Hematopoietic multipotent progenitor cell treated with erythropoietin and hydrocortisone succinate and interleukin-3 and kit ligand, for 6 days (in vitro differentiated cells): ENCODE measurements at places on chromosomes 1 and 21.

DNA sequence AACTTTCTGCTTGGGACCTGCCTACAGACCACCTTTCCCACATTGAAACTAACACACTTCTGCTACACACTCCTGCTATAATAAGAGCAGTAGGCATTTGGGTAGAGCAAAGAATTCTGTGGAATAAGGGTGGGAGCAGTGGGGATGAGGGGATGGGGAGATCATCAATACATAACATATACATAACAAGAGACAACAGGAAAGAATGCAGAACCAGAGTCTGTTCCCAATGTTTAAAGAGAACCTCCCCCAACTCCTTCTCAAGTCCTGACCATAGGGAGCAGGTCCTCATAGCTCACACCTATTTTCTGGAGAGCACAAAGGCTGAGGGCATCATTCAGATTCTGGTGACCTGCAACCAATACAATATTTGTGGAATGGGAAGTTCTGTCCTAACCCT is 121.6 kb upstream of the BARHL2 start:
- DNase-seq = no peak

GRCh38 chr1:59041646-59042277 is 255.1 kb upstream of the FGGY start:
- no peak for DNase-seq

DNA sequence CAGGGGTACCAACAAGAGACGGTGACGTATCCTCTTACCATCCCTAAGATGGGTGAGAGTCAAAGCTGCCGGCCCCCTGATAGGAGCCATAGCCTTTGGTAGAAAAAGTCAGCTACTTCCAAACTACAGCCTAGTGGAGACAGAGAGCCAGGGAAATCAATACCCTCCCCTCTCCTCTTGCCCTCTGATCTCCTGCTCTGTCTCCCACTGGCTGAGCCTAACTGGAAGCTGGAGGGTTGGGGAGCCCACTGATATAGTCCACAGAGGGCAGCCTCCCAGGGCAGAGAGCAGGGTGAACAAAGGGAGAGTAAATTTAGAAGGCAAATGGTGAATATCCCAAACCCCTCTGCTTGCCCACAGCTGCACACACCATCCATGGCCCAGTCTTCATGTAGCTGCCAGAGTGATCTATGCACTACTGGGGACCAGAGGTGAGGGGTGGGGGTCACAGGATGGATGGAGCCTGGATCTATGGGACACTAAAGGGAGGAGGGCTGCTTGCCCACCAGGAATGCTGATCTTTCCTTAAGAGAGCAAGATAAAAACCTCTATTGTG is 80.0 kb downstream of the DHRS3 start:
- no peak for DNase-seq

DNA sequence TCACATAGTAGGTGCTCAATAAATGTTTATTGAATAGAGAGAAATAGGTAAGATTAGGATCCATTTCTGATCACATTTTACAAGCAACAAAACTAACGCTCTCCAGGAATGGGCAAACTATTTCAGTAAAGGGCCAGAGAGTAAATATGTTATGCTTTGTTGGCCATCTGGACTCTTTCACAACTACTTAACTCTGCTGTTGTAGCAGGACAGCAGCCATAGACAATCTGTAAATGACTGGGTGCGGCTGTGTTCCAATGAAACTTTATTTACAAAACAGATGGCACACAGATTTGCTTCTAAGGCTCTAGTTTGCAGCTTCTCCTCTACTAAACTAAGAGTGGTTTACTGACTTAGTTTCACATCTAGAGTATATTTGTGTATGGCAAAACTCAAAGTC is 83.0 kb upstream of the BACH1 start:
- DNase-seq = no peak

DNA sequence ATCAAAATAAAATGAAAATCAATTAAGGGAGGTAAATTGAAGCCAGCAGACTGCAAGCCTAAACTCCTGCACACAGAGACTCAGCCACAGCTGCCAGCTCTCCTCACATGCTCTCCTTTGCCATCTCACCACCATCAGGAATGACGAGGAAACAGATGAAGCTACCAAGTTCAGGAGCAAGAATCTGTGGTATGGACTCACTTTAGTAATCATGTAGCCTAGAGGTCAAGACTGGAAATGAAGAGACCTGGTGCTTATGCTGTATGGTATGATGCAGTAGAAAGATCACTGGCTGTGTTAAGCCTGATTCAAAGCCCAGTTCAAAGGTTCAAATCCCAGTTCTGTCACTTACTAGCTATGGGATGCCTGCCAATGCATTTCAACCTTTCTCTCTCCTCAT is 78.9 kb upstream of the CAMK1G start:
- DNase-seq = no peak
